CD4-positive, alpha-beta memory T cell (primary cell): ENCODE measurements at places on chromosomes 6 and 20.

DNA sequence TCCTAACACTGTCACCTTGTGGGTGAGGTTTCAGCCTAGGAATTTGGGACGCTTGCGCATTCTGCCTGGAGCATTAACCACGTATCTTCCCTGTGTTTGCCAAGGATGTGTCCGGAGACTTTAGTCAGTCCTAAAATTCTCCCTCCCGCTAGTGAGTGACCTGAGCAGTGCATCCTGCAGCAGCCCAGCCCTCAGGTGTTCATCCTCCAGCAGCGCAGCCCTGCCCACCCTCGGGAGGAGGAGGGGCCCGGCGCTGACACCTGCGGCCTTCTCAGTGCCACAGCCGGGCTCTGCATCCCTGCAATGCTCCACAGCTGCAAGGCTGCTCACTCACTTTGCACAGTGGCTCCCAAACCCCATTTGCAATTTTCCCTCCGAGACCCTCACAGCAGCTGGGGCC is 79.5 kb downstream of the ERMARD start:
- DNase-seq, result no peak

GRCh38 chr6:22227824-22228610 is 68.8 kb downstream of the PRL start:
- DNase-seq, result no peak

- DNase-seq, result no peak
Measured at GRCh38 chr6:122997541-122998150, 1.6 kb downstream of the CLVS2 start.

DNA sequence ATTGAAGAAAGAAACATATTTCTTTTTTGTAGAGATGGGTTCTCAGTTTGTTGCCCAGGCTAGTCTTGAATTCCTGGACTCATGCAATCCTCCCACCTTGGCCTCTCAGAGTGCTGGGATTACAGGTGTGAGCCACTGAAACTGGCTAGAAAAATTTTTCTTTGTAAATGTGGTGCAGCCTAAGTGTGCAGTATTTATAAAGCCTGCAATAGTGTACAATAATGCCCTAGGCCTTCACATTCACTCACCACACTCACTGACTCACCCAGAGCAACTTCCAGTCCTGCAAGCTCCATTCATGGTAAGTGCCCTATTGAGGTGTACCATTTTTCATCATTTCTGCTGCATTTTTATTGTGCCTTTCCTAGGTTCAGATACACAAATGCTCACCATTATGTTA is 31.4 kb downstream of the NHSL1 start:
- DNase-seq, result no peak

DNA sequence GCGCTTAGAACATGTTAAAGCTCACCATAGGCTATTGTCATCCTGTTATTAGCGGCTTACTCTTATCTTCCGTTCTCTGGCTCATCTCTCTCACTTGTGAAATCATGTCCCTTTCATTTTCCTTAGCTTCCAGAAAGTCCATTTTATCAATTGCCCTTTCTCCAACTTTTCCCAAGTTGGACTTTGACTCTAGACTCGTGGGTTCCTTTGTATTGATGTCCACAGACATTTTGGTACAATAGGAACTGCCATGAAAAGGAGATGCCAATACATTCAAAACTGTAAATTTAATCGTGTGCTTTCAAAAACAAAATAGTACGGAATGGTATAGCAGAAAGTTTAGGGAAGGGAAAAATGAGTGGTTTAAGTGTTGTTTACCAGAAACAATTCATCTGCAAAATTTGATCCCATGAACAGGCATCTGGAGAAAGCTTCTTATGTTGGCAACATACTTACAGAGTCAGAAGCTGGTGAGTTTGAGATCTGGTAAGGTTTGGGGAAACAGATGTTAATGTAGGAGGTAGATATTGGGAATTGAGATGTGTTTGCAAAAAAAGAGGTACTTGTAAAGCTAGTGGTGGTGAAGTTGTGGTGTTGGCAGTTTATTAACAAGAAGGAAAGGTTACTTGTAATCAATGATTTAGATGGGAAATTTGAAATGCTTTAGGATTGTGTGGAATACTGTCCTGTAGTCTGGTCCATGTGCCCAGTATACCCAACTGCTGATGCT is 10.2 kb upstream of the HIVEP1 start:
- DNase-seq, result no peak

DNA sequence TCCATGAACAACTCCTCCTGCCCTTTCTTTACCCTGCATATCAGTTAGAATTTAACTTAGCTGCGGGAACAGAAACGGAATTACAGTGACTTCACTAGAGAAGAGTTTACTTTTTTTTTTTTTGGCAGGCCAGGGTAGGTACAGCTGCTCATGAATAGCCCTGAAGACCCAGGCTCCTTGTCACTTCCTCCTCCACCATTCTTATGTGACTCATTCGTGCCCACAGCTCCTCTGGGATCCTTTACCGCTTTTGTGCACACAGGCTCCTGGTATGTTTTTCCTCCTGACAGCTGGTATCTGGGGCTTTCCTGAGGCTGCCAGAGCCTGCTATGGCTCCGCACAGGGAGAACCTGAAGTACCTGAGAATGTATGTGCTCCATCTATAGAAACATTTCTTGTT is 3.9 kb upstream of the KCNS1 start:
- no peak for DNase-seq

- no peak for DNase-seq
Measured at GRCh38 chr6:40695750-40696415, 108.7 kb upstream of the LRFN2 start.

DNA sequence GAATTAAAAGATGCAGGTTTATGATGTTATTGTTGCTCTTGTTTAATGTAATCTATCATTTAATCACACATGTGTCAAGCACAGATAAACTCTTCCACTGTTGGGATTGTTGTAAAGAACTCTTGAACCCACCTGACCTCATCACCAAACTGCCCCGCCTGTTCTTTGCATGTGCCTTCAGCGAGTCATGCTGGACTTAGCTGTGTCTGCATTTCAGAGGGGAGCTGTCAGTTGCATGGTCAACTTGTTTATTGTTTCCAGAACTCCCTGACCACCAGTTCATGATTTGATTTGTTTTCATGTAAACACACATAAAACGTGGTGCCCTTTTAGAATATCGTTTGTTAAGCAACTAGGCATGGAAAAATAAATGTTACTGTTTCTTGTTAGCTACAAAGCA is 93.6 kb downstream of the KHDC1L start:
- DNase-seq, result no peak

GRCh38 chr6:169618526-169619490 is 83.0 kb downstream of the WDR27 start:
- no peak for DNase-seq

DNA sequence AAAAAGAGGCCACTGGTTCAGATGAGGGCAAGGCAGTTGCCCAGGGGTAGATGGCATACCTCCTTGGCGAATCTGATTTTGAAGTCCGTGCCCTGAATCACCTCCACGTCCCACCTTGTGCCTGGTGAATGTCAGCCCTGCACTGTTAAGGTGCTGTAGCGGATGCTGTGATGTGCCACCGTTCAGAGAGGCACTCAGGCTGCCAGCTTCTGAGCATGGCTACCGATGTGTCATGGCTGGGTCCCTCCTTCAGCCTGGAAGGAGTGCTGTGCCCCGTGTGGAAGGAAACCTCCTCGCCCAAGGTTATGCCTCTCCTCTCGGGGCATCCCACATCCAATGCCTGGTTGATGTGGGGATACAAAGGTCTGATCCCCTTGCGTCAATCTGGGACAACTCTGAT is 43.6 kb downstream of the UST start:
- no peak for DNase-seq

DNA sequence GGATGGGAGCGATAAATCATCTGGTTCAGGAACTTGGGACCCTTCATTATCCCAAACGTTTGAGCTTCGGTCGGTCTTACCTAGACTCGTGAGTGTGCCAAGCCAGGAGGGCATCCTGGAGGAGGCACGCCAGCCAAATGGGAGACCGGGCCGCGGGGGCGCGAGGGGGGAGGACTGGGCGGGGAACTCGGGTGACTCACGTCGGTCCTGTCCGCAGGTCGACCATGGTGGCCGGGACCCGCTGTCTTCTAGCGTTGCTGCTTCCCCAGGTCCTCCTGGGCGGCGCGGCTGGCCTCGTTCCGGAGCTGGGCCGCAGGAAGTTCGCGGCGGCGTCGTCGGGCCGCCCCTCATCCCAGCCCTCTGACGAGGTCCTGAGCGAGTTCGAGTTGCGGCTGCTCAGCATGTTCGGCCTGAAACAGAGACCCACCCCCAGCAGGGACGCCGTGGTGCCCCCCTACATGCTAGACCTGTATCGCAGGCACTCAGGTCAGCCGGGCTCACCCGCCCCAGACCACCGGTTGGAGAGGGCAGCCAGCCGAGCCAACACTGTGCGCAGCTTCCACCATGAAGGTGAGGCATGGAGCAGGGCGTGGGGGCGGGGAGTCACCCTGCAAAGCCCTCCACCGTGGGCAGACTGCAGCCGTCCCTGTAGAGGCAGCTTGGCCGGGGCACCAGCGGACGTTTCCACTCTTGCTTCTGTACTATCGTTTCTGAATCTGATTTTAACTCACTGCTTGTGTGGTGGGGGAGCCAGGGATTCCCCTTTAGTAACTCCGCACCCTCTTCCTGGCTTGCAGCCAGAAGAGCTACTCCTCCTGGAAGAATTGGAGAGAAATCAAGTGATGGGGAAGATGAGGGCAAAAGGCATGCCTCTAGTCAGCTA is 2.7 kb downstream of the BMP2 start:
- DNase-seq, result no peak

DNA sequence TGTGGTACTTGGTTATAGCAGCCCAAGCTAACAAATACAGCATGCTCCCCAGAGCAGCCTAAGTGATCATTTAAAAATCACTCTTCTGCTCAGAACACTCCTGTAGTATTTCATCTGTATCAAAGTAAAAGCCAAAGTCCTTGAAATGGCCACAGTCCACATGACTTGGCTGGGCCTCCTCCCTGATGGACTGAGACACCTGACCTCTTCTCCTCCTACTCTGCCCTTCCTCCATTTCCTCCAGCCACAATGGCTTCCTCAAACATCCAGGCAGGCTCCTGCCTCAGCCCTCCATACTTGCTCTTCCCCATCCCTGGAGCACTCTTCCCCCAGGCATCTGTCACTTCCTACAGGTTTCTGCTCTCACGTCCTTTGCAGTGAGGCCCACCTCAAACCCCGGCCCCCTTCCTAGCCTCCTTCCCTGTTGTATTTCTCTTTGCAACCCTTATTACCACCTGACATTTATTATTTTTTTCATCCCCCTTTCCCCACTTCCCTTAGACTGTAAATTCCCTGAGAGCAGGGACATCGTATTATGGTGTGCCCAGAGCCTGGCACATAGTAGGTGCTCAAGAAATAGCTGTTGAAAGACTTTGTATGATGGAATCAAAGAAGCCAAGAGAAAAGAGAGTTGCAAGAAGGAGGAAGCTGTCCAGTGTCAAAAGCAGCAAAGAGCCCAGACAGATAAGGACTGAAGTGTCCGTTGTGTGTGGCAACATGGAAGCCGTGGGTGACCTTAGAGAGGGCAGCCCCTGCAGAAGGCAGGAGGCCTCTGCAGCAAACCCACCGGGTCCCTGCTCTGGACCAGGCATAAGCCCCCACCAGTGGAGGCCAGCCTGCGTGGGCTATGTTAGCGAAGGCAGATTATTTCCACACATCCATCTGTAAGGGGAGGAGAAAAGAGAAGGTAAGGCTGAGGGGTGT is 87.5 kb downstream of the TRERF1 start:
- no peak for DNase-seq

- DNase-seq, result no peak
Measured at GRCh38 chr6:127547215-127547614, 28.1 kb upstream of the MTCL3 start.

DNA sequence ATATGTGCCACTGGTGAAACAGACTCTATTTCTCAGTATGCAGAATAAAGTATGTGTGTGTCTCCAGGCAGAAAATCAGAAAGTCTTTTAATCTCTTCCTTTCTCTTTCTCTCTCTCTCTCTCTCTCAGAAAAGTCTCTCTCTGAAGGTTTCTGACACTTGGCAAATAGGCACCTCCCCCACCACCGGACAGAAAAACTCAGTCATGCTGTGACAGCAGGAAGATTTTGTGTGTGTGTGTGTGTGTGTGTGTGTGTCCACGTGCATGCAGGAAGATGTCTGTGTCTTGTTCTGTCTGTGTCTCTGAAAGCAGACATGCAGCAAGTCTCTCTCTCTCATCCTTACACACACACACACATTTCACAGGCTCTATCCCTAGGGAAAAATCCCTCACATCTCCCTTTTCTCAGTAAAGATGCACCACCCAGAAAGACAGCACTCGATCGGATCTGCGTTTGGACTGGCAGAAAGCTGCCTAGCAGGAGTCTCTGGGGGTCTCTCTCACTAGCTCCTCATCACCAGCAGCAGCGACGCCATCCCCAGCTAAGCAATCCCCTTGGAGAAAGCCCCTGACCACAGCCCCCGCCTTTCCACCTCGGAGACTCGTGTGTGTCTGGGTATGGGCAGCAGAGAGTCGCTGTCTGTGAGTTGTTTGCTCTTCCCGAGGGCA is 98.3 kb downstream of the EDN3 start:
- DNase-seq, result no peak

GRCh38 chr20:44701118-44701857 is 13.9 kb upstream of the CCN5 start:
- no peak for DNase-seq

DNA sequence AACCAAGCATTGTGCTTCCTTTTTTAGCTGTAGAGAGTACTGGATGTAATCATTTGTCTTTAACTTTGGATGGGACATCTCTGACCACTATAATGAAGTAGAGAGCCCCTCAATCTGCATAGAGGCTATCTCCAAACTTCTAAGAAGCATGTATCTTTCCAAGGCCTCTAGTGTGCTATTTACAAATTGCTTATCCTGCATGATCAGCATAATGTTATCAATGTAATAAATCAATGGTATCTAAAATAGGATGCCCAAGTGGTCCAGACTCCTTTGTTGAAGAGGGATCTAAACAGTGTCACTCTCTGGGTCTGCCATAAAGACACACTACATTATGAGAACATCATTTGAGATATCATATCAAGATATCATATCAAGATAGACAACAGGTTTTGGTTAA is 6.7 kb downstream of the TAAR9 start:
- no peak for DNase-seq

- no peak for DNase-seq
Measured at GRCh38 chr6:10418862-10419748, 4.2 kb upstream of the TFAP2A start.

DNA sequence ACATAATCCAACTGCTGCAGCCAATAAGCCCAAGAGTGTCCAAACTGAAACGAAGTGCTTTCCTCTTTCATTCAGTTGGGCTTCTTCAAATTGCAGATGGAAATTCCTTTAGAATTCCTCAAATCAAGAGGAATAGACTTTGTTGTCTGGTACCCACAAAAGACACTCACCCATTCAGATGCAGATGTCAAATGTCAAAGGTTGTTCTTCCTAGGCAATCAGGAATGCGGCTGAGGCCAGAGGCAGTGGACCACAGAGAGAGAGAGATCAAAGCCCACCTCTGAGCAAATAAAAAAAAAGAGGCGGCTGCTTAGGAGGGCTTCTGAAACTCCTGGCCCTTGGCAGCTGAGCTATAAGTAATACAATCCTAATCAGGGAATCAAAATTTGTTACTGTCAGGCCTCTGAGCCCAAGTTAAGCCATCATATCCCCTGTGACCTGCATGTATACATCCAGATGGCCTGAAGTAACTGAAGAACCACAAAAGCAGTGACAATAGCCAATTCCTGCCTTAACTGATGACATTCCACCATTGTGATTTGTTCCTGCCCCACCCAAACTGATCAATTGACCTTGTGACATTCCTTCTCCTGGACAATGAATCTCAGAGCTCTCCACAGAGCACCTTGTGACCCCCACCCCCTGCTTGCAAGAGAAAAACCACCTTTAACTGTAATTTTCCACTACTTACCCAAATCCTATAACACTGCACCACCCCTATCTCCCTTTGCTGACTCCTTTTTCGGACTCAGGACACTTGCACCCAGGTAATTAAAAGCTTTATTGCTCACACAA is 303.0 kb upstream of the GJE1 start:
- DNase-seq, result no peak

GRCh38 chr20:8428988-8429387 is 296.9 kb downstream of the PLCB1 start:
- DNase-seq, result no peak
